GM20000 (cell line): ENCODE measurements at places on chromosomes 2 and 18.

- DNase-seq, result no peak
Measured at GRCh38 chr2:37971971-37972370, 46.9 kb downstream of the RMDN2 start.

DNA sequence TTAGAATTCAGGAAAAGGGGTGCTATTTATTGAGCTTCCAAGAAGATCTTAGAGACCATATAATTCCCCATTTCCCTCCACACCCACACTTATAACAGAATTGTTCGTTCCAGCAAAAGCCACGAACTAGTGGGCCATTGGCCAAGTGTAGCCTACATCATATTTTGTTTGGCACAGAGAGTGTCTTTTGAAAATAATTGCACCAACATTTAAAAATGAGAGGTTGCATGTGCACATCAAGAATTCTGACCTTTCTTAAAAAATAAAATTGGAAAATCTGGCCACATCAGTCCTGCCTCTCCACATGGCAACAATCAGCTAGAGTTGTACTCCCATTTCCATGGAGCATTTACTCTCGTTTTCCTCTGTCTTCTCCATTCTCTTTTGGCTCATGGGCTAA, 655.5 kb upstream of the FANCL start:
- DNase-seq, result no peak

DNA sequence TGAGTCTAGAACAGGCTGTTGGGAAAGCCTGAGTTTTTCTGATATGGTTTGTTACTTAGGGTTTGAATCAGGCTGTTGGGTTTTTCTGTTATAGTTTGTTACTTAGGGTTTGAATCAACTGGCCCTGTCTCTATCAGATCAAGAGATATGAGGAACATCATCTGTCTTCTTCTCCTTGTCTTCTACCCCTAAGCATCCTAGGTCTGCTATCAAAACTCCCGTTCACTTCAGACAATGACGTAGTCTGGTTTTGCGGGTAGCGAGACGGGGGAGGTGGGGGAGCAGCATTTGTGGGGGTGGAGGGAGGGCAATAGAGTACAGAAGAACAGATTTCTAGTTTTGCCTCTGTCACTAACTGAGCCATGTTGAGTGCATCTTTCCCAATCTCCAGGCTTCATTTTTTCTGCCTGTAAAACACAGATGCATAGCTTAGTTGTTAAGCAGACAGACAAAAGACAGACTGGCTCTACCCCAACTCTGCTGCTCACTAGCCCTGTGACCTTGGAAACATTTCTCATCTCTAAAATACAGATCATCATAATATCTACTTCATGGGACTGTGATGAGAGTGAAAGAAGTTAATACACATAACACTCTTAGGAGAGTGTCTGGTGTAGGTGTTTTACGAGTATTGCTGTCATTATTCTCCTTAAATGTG, 9.1 kb downstream of the TNP1 start:
- DNase-seq, result no peak

DNA sequence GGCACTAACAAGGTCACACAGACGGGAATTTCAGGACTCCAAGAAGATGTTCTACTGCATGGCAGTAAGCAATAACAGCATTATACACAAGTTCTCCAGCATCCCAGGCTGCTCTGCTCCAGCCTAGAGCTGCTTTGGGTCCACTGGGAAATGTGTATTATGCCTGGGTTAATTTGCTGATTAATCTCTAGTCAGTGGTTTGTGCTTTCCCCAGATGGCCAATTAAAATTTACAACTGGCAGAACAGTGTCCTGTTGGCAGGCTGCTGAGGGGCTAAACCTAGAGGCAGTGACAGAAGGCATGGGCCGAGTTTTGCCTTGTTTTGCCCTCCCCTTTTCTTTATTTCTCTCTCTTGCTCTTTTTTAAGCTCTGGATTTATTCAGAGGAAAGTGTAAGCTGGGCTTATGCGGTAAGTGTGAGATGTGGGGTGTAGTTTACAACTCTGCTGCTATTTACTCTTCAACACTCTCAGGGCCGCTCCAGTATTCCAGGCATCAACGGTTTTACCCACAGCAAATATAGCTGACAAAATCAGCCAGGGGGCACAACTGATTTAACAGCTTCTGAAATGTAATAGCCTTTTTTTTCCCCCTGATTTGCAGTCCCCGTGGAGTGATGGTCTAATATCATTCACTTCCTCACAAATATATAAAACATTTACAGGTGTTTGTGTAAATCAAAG, 348.0 kb downstream of the GPD2 start:
- DNase-seq, result no peak
